Stimulated activated CD4-positive, alpha-beta T cell treated with anti-CD3 and anti-CD28 coated beads, Interleukin-4, amount 100 ng/mL, for 48 hours (primary cell): ENCODE measurements at places on chromosomes 5 and 9.

GRCh38 chr5:151002250-151002649, 18.1 kb upstream of the GPX3 start:
- no peak for DNase-seq

GRCh38 chr5:139104577-139105276, 93.4 kb downstream of the SIL1 start:
- DNase-seq: no peak

DNA sequence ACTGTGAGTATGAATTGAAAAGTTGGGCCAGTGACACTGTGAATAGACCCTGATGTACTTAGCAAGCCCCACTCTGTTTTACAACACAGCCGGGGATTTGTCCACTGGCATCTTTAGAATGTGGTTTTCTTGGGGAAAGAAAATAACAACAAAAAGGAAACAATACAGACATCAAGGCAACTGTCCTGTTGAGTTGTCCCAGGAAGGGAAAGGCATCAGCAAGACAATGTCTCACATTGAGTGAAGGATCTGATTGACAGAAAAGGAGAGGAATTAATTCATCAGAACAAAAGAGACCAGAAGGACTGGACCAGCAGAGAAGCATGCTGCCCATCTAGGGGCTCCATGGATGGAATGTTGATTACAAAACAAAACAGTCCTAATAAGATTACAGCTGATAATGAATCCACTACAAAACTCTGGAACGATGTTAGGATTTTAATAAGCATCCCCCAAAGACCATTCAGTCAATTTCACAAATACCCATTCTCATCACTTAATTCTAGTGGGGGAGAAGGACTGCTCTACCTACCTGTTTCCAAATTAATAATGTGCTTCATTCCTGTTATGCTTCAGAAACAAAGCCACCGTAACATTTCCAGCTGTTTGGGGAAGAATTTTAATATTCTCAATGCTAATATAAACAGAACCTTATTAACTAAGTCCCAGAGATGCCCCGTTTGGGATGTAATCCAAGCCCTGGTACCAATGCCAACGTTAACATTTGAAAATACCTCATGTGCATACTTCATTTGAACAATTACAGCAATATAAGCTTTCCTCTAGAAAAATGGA, 298.0 kb downstream of the SPOCK1 start:
- no peak for DNase-seq

GRCh38 chr9:89497257-89497963, 503 bp downstream of the SEMA4D start:
- no peak for DNase-seq

DNA sequence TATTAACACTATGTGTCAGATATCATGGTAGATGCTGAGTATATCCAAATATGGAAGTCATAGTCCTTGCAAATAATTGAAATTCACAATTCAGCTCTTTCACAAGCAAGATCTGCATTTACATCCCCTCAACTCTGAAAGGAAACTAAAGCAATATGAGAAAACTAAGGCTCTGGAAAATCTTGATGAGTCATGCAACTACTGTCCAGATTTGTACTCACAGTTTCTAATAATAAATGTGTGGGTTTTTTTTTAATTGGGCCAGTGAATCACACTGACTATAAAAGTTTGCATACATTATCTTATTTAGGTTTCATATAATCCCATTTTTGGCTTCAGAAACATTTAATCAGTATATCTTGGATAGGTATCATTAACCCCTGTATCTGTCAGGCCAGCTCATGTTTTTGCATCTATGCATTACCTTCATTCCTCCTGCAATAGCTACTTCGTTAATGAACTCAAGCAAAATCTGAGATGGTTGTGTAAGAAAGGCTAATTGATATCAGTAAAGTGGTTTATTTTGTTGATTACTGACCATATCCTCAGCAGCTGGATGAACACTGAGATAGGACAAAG, 58.7 kb upstream of the PRR16 start:
- DNase-seq: no peak

GRCh38 chr5:154971501-154971900, 30.6 kb downstream of the MRPL22 start:
- DNase-seq: no peak

GRCh38 chr5:119478781-119479180, 26.5 kb downstream of the HSD17B4 start:
- no peak for DNase-seq

- no peak for DNase-seq
Observed at GRCh38 chr9:94101162-94101853, 17.0 kb downstream of the PTPDC1 start.

GRCh38 chr5:108681079-108681921, 66.4 kb upstream of the FER start:
- DNase-seq: no peak

DNA sequence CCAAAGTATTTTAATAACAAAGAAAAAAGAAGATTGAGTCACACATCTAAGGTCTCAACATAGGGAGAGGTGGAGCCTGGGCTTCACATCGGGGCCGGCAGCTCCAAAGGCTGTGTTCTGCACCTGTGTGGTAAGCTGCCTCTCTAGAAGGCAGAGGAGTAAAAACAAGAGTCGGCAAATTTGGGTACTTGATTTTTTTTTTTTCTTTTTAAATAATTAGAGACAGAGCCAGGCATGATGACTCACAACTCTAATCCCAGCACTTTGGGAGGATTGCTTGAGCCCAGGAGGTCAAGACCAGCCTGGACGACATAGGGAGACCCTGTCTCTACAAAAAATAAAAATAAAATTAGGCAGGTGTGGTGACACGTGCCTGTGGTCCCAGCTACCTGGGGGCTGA, 4.7 kb downstream of the URM1 start:
- DNase-seq: no peak

DNA sequence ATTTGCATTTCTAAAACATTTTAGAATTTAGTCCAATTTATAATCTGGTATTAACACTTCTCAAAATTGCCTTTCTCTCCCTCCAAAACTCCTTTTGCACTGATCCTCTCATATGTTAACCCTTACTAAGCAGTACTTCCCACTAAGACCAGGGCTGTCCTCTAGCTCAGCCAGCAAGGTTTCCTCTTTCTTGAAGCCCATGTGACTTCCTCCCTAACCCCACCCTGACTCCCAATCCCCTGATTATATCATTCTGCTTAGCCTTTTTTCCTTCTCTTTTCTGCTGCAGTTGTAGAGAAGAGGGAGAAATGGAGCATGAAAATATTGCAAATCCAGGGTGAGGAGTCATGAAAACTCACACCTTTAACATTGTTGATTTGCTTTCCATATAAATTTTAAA, 241.7 kb downstream of the MCTP1 start:
- DNase-seq: no peak

GRCh38 chr5:173248481-173248880, 13.5 kb upstream of the NKX2-5 start:
- DNase-seq: no peak

DNA sequence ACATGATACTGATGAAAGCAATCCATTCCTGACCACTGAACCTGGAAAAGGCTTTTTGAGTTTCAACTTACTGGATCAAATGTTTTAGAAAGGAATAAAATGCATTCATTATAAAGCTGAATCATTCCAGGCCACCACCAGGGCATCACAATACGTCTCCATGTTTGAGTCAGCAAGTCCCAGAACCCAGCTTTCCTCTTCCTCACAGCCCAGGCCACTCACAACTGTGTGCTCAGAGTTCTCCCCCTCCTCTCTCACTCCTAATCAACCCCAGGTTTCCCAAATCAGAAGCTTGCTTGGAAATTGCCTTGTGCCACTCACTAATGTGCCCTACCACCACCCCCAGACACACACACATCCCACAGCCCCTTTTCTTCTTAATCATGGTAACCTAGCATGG, 91.7 kb downstream of the GNA14 start:
- no peak for DNase-seq

- DNase-seq: no peak
Observed at GRCh38 chr9:7144265-7145046, 386.7 kb downstream of the KDM4C start.

GRCh38 chr9:87712801-87713277, 13.1 kb upstream of the CTSL start:
- no peak for DNase-seq

DNA sequence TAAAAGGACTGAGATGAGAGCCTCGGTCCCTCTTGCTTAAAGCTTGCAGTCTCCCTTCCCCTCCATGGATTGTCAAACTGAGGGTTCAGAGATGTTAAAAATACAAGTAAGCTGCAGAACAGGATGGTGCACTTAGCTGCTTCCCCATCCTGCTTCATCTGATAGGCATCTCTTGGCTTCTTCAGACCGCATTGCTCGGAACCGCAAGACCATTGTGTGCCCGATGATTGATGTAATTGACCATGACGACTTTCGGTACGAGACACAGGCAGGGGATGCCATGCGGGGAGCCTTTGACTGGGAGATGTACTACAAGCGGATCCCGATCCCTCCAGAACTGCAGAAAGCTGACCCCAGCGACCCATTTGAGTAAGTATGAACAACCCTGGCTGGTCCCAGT, 65.5 kb upstream of the SAP30L start:
- no peak for DNase-seq

DNA sequence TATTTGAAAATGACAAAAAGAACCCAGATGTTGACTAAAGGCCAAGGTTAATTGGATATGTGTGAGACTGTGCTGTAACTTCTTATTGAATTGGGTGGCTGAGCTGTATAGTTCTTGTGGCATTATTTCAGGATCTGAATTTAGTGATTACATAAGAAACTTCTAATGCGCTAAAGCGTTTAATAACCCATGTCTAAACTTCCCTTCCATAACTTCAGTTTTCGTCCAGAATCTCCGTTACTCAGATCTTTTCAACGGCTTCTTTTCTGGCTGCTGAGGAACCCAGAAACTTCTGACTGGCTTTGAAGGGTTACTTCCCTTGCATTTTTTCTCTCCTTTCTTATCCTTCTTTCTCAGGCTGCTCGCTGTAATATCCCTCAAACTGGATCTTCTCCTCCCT, 28.1 kb upstream of the C9orf72 start:
- DNase-seq: no peak

- no peak for DNase-seq
Observed at GRCh38 chr9:4137234-4137633, 162.6 kb downstream of the GLIS3 start.

DNA sequence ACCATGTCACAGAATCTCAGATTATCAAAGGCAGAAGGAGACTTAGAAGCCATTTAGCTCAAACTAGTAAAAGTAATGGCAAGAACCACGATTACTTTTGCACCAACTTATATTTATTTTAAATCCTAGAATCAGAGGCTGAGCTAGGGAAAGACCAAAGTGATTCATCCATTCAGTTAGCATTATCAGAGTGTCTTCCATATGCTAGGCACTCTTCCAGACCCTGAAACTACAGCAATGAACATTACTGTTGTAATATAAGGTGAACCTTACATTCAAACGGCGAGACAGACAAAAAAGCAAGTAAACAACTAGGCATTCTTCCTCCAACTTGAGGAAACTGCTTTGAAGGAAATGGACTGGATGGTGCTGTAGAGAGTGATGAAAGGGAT, 7.9 kb downstream of the PDE6A start:
- DNase-seq: no peak

GRCh38 chr9:77562019-77562748, 85.9 kb downstream of the GNA14 start:
- DNase-seq: no peak

GRCh38 chr9:8232726-8233125, 433.1 kb upstream of the DMAC1 start:
- DNase-seq: no peak

DNA sequence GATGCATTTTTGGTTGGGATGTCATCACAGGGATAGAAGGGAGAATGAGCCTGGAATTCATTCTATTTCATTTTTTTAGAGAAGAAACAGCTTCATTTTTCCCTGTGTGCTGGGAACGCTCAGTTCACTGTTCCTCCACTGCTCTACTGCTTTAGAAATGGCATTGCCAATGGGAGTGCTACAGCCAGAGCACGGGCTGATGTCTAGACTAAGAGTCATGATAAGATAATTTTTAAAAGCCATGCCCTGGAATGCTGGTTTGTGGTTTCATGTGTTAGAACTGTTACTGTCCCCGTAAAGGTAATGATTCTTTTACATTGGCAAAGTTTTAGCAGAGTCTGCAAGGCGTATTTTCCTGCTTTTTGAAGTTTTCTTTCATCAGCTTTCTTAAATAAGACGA, 119.6 kb downstream of the SEMA6A start:
- no peak for DNase-seq

DNA sequence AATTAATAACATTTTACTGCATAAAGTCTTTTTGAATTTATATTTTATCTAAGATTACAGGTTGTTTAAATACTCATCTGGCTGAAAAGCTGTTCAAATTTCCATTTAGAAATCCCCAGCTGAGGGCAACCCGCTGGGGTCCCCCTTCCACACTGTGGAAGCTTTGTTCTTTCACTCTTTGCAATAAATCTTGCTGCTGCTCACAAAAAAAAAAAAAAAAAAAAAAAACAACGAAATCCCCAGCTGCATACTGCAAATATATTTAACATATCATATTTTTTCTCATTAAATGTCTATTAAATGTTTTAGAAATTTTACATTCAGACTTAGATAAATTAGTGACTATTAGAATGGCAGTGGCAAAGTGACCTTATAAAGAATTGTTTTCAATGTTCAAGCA, 172.2 kb downstream of the NFIB start:
- DNase-seq: no peak

DNA sequence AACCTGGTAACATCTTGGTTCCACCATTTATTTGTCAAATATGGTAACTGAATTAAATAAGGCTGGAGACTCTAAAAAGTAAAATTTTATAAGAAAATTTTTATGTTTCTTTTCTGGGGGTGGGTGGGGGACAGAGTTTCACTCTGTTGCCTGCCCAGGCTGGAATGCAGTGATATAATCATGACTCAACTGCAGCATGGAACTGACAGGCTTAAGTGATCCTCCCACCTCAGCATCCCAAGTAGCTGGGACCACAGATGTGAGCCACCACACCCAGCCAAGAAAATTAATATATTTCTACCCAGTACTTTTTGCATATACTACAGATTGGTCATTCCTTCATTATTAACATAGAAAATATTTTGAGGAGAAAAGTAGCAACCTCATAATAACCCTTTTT, 216.9 kb downstream of the DEPDC1B start:
- DNase-seq: no peak

GRCh38 chr9:92752812-92753404, 11.7 kb downstream of the BICD2 start:
- no peak for DNase-seq
